ENCODE measurements at places on chromosomes 7 and 10. TPM values are rescaled to one million over a fixed set of nuclear protein-coding genes. Genes with fewer than 3 reads are reported as not detected.

The LEP gene
- 0.30 TPM for total RNA-seq

DNA sequence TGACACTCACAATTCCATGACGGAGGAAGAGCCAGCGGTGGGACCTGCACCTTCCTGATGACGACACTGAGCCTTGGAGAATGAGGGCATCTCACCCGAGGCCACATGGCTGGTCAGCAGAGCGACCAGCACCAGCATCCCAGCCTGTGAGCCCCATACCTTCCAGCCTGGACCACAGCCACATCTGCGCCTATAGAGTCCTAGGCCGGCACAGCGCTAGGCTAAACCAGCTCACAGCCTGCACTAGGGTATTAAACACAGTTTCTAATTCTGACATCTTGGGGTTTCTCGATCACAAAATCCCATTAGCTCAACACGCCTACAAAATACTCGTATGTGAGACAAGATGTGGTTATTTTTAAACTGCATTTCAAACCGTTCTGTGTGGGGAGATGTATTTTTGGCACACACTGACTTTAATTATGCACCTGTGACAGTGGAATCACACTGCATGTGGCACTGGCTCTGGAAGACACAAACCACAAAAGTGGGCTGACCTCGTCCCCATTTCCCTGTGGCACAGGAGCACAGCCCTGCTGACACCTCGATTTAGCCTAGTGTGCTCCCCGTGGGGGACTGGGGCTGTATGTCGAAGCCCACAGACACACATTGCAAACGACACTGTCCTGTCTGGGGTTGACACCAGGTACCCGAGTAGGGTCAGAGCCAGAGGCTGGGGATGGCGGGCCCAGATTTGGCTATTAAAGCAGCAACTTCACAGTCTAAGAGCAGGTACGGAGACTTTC lies 32.5 kb downstream of the CPXM2 start:
- no peak overlapping the region for H3K4me3 ChIP-seq
- H3K4me1 ChIP-seq: no peaks in the 10 kb centered on the region
- H3K27ac ChIP-seq: no peak overlapping the region
- no peak for DNase-seq
- no peaks in the 10 kb centered on the region for H3K36me3 ChIP-seq

The H2BK1 gene
- total RNA-seq: not detected

- H3K27ac ChIP-seq: no peak overlapping the region
- H3K36me3 ChIP-seq: peaks cover 17% of the 10 kb centered on the region
- no peak overlapping the region for H3K4me3 ChIP-seq
- H3K27me3 ChIP-seq: no peaks in the 10 kb centered on the region
- DNase-seq: no peak
These were observed 146.6 kb downstream of the LCOR start for GRCh38 chr10:96978621-96979154.

DNA sequence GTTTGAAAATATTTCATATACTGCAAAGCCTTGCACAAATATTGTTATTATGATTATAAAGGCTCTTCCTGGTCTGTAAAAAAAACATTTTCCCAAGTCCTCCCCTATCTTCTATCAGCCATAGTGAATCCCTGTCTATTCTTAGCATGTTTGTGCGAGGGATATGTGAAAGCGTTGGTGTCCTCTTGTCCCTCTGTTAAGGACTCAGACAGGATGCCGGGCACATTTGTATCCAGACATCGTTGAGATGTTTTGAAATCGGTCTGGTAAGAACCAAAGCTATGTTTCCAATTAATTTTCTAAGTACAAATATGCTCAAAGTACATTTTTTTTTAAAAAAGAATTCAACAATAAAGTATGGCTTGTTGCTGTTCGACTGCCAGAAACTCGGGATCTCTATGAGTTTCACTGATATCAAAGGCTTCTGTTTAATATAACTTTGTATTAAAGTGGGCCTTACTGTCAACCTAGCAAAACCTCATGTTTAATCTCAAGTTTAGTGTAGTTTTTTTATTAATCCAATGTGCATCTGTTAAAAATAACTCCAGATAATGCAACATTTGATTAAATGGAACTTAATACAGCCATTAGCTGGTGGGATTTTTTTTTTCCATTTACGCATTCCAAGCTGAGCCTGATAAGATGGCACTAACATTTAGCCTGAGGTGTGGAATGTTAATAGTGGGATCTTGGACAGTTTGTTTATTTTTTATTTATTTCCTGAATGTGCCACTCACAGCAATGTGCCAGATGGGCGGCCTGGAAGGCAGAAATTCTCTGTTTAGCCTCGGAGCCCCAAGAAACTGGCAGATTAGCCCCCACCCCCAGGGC lies 754.3 kb downstream of the LRMDA start:
- no peaks in the 10 kb centered on the region for H3K27me3 ChIP-seq
- H3K36me3 ChIP-seq: no peaks in the 10 kb centered on the region
- no peak overlapping the region for H3K27ac ChIP-seq
- no peaks in the 10 kb centered on the region for H3K4me1 ChIP-seq
- DNase-seq: no peak
- no peak overlapping the region for H3K4me3 ChIP-seq

DNA sequence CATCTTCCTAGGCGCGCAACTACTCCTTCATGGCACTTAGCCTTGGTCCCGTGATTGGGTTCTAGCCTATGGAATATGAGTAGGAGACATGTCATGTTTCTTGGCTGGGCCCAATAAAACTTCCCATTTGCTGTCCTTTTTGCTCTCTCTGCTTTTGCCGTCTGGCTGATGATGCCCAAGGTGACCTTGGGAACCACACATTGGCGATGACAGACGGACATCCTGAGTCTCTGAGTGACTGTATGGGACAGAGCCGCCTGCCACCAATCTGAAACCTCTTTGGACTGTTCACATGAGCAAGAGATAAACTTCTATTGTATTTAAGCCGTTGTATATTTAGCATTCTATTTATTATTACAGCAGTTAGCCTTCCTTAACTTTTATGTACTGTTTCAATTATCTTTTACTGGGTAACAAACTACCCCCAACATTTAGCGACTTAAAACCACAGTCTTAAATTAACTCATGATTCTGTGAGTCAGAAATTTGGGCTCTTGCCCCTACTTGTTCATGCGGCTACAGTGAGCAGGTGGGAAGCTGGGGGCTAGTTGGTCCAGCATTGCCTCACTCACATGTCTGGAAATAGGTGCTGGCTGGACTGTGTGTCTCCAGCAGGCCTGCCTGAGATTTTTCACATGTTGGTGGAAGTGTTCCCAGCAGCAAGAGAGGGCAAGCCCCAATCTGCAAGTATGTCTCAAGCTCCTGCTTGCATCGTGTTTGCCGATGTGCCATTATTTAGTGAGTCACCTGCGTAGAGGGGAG lies 71.7 kb downstream of the NOD1 start:
- peak; percentile 84 for DNase-seq
- no peaks in the 10 kb centered on the region for H3K36me3 ChIP-seq
- H3K4me3 ChIP-seq: peak overlapping the region; percentile 10
- no peaks in the 10 kb centered on the region for H3K27me3 ChIP-seq

DNA sequence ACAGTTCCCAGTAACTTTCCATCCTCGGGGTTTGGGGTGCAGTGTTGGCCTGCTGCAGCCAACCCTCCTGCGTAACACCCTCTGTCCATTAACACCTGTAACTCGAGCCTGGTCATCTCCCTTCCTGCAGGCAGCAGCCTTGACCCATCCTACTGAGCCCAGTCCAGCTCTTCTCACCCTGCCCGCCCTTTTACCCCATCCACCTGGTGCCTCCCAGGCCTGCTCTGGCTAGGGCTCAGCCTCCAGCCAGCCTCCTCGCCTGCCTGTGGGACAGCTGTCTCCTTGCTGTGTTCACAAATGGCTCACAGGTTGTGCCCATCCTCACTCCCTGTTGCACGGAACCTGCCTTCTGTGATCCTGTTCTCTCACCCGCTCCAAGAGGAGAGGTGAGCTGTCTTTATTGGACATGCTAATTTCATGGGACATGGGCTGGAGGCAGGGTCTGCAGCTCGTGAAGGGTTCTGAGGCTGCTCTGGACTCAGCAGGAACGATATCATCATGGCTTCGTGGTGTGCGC lies 277.2 kb upstream of the TCERG1L start:
- H3K4me3 ChIP-seq: no peak overlapping the region
- H3K27me3 ChIP-seq: no peaks in the 10 kb centered on the region
- H3K27ac ChIP-seq: no peak overlapping the region

All from psoas muscle (tissue), 8 donors.